Activated naive CD4-positive, alpha-beta T cell treated with anti-CD3 and anti-CD28 coated beads, Interleukin-2, amount 50 U/mL, for 72 hours (primary cell): ENCODE measurements at places on chromosomes 13 and 19. TPM values are rescaled to one million over a fixed set of nuclear protein-coding genes. Genes with fewer than 3 reads are reported as not detected.

MYPOP gene
- 9.1 TPM for total RNA-seq

CYP2F1 gene
- not detected for total RNA-seq

SIAH3 gene
- total RNA-seq, result 0.31 TPM

OR4F17 gene
- not detected for total RNA-seq

SH2D3A gene
- 16.4 TPM for total RNA-seq

TMEM221 gene
- not detected for total RNA-seq

RPS19 gene
- total RNA-seq, result 3,521 TPM

RASA3 gene
- 39.4 TPM for total RNA-seq

ZNF577 gene
- total RNA-seq, result 5.7 TPM

GPR12 gene
- total RNA-seq, result not detected

RELB gene
- 31.7 TPM for total RNA-seq

HIF3A gene
- not detected for total RNA-seq

LIN37 gene
- total RNA-seq, result 25.0 TPM

CPAMD8 gene
- total RNA-seq, result 0.19 TPM

FUT6 gene
- 0.27 TPM for total RNA-seq

TMEM238 gene
- 7.8 TPM for total RNA-seq

GRIN3B gene
- total RNA-seq, result 0.19 TPM

MBD3L3 gene
- not detected for total RNA-seq

FPR1 gene
- total RNA-seq, result not detected
